LoVo (cell line): ENCODE measurements at places on chromosomes 12 and 14.

DNA sequence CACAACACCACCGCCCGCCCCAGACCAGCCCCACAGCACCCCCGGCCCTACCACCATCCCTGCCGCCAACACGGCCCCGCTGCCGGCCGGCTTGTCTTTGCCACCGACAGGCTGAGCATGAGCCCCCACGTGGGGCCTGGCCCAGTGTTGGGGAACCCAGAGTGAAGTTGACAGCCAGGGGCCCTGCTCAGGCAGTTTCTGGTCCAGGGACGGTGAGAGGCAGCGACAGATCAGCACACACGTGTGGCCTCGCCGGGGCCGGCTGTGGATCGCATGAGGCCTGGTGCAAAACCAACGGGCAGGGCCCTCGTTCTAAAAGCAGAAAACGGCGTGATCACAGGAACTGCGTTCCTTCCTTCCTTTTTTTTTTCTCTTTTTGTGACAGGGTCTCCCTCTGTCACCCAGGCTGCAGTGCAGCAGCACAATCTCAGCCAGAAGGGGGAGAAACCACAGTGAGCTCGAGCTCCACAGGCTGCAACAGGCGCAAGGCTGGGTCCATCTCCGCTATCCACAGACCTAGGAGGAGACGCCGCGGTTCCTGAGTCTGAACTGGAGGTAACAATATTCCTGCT lies 50.5 kb upstream of the FBRSL1 start:
- no peak for DNase-seq

- no peak for DNase-seq
Observed at GRCh38 chr12:38350342-38351174, 34.0 kb downstream of the ALG10B start.

DNA sequence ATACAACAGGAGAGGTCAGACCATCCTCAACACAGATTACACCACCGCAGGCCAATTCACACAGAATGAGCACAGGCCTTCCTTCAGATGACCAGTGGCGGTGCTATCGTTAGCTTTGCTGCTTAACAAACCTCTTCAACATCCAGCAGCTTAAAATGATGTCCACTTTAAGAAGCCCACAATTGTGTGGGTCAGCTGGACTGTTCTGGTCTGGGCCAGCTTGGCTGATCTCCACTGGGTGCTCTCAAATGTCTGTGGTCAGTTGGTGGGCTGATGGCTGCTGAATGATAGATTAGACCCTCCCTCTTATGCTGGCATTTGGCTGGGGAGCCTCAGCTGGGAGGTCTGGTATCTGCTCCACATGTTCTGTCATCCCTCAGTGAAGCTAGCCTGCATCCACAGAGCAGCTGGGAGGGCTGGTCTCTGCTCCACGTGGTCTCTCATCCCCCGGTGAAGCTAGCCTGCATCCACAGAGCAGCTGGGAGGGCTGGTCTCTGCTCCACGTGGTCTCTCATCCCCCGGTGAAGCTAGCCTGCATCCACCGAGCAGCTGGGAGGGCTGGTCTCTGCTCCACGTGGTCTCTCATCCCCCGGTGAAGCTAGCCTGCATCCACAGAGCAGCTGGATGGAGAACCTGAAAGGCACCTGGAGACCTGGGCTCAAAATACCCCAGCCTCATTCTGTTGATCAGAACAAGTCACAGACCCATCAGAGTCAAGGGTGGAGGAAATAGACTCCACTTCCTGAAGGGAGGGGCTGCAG lies 203.6 kb upstream of the DIO3 start:
- no peak for DNase-seq

DNA sequence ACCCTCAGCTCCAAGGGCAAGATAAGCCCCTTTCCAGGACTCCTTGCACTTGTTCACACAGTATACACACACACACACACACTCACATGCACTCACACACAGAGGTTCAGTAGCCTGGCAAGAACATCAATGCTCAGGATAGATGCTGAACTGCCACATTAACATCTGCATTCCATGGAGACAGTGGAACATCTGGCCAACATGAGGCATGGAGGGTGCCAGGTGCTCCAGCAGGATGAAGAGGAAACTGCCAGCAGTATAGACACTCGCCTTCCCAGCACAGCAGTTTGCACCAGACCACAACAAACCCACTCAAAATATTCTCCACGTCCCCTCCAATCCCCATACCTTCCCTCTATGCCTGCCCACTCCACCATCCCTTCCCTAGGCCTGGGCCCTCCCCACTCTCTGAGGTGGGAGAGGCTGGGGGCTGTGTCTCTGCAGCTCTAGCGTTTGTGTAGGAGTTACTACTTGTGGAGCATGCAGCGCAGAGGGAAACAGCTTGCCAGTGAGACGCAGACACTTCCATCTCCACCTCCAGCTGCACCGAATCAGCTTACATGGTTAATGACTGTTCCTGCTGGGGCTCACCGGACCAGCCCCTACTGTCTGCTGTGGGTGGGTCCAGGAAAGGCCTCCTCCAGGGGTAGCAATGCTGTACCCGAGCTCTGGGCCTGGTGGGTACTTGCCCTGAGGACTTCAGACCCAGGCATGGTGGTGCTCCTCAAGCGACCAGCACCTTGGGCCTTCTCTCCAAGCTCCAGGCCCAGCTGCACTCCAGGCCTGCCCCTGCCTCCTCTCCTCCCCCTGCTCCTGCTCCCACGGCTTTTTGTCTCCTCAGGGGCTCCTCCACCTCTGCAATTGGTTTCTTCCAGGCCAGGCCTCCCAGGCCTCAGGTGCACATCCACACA lies 18.6 kb upstream of the PLEKHG3 start:
- no peak for DNase-seq

GRCh38 chr12:113796066-113796827 lies 169.9 kb downstream of the RBM19 start:
- DNase-seq: no peak

- DNase-seq: no peak
Observed at GRCh38 chr12:54940727-54941315, 43.7 kb downstream of the TESPA1 start.

GRCh38 chr14:65170768-65171507 lies 68.6 kb upstream of the MAX start:
- no peak for DNase-seq

DNA sequence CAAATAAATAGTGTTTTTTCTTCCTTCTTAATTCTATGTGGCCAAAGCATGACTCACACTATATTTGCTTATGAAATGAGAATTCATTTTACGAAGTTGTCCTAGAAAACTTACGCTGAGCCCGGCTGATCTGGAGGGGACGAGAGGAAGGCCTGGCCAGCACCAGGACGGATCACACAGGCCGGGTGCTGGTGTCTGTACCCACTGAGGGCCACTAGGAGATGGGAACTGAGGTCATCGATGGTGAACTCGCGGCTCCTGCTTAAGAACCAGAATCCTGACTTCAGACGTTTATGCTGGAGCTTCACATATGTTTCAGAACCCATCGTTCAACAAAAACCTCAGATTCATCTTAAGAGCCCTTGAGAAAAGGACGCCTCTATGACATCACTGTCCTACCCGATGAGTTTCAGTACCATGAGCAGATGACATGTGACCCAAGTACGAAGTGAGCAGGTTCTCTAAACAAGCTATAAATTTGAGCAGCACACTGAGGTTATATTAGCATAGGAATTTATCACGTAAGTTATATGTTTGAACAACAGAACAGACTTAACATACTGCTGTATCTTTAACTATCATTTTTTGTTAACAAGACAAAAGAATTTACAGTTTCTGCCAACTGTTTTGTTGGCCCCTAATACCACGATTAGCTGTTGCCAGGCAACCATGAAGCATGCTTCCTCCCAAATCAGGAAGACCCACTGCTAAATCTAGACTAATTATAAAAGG lies 111.9 kb downstream of the FOXN3 start:
- no peak for DNase-seq

DNA sequence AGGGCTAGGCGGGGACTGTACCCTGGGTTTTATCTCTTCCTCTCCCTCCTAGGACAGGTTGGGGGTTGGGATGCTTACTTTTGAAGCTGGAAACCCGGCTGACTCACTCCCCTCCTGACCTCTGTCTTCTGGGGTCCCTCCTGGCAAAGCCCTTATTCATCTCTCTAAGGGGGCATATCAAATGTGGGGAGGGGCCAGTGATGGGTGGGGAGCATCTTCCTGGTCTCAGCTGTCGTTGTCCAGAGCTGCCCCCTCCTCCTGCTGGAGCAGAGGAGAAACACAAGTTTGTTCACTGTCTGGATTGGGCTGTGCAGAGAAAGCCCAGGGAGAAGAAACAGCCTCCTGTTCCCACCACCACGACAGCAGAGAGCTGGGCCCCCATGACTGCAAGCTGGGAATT lies 85.8 kb downstream of the TNFAIP2 start:
- DNase-seq: no peak

DNA sequence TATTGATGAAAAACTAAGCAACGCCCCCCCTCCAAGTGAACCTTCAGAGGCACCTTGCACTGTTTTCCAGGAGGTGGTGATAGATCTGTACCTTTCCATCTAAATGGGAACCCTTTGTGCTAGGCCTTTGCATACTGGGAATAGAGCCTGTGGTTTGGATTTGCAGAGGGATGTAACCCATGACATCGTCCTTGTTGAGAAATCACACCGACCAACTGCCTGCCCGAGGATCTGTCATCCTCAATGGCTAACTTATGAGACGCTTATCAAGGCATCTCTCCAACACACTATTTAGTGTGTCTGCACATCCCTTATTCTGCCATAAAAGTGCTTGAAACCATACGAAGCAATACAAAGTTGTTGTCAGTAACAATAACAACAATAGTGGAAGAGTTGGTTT lies 22.9 kb downstream of the NTN4 start:
- no peak for DNase-seq

- DNase-seq: no peak
Observed at GRCh38 chr14:24437020-24437735, 5.4 kb downstream of the SDR39U1 start.
